H9 (cell line): ENCODE measurements at places on chromosomes 4 and X. TPM values are rescaled to one million over a fixed set of nuclear protein-coding genes. Genes with fewer than 3 reads are reported as not detected.
A peak's percentile ranks its signal among the peaks of the same experiment; 100 is the strongest.

GRCh38 chr4:145420595-145421214 lies 60.9 kb upstream of the SMAD1 start:
- no peak for DNase-seq
- no peak overlapping the region for H3K27ac ChIP-seq
- peaks cover 4% of the 10 kb centered on the region for H3K36me3 ChIP-seq
- no peaks in the 10 kb centered on the region for H3K27me3 ChIP-seq
- H3K4me1 ChIP-seq = no peaks in the 10 kb centered on the region

Gene DCAF12L1
- total RNA-seq = 4.2 and 5.1 TPM in 2 replicates

Gene CHRDL1
- total RNA-seq = 11.6 and 11.8 TPM in 2 replicates

Gene FHL1
- total RNA-seq = 20.0 and 22.0 TPM in 2 replicates

Gene RLIM
- 34.4 and 36.4 TPM in 2 replicates for total RNA-seq

DNA sequence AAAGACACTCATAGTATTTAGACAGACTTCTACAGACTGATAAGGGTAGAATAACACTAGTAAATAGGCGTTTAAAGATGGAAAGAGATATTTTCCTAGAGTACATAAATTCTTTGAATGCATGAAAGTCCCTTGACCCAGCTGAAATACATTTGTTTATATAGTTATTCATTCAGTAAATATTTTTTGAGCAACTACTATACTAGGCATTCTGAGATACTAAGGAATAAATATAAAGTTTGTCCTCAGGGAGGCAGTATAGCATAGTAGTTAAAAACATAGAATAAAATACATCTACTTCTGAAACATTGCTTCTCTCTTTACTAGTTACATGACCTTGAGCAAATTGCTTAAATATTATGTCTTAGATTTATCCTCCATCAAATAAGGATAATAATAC lies 27.4 kb downstream of the HMGN5 start:
- no peak overlapping the region for H3K27ac ChIP-seq
- H3K36me3 ChIP-seq = no peaks in the 10 kb centered on the region
- no peak for DNase-seq

DNA sequence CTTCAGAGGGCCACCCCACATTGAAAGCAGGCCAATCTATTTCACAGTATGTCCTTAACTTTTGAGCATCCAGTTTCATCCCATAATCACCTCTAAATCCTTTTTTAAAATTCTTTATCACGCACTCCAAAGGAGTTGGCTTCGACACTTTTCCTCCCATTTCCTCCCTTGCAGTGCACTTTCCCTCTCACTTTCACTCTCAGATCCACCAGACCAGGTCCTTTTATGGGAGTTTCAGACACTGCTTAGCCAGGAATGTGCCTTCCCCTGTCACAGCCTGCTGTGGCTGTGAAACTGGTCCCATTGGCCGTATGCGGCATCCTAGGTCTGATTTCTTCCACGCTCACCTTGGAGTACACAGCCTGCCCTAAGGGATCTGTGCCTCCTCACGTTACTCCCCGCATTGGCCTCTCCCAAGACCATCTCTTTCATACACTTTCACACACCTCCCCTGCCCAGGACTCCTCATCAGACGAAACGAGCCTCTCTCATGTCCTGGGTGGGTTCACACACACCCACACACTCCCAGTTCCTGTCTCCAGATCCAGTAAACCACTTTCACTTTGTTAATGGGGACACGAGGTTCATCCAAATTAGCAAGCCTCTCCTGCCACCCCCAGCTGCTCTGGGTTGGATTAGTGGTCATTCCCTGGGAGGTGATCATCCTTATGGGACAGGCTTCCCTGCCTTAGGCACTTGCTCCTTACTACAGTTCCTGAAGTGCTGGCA lies 10.0 kb upstream of the RHOXF2B start:
- no peaks in the 10 kb centered on the region; the same call in 1 of the 2 replicates for H3K4me1 ChIP-seq
- no peak overlapping the region for H3K27ac ChIP-seq
- no peaks in the 10 kb centered on the region for H3K27me3 ChIP-seq
- no peak overlapping the region for H3K4me3 ChIP-seq

GRCh38 chrX:48833542-48834138 lies 1.8 kb downstream of the PCSK1N start:
- no peaks in the 10 kb centered on the region for H3K4me1 ChIP-seq
- DNase-seq = no peak
- peak overlapping the region; percentile 88; the same call in 2 of the 3 replicates for H3K4me3 ChIP-seq
- peaks cover 10% of the 10 kb centered on the region for H3K36me3 ChIP-seq

Gene FRMPD4
- total RNA-seq = 0.18 and 0.24 TPM in 2 replicates
